ENCODE measurements at places on chromosomes 5 and 9.

- no peak for DNase-seq
Observed at GRCh38 chr5:168658394-168658793, 79.2 kb upstream of the PANK3 start.

DNA sequence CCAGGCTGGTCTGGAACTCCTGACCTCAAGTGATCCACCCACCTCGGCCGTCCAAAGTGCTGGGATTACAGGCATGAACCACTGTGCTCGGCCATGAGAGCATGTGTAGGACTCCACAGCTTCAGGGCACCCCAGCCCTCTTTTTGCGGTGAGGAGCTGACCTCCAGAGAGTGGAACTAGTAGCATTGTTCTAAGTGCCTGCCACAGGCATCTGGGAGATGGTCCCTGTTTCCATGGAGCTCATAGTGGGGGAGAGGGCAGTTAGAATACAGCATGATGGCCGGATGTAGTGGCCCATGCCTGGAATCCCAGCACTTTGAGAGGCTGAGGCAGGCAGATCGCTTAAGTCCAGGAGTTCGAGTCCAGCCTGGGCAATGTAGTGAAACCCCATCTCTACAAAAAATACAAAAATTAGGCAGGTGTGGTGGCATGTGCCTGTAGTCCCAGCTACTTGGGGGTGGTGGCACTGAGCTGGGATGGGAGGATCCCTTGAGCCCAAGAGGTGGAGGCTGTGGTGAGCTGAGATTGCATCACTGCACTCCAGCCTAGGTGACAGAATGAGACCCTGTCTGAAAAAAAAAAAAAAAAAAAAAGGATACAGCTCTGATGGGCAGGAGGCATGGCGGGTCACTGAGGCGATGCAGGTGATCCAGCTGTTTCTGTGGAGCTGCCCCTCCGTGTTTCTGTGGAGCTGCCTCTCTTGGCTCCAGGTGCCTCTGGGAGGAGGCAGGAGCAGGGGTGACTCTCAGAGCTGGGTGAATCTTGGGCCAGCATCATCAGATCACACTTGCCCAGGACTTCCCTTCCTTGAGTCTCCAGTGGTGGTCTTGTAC lies 4.2 kb downstream of the ASS1 start:
- DNase-seq, result no peak

GRCh38 chr5:112742424-112742823 lies 4.7 kb downstream of the APC start:
- no peak for DNase-seq

DNA sequence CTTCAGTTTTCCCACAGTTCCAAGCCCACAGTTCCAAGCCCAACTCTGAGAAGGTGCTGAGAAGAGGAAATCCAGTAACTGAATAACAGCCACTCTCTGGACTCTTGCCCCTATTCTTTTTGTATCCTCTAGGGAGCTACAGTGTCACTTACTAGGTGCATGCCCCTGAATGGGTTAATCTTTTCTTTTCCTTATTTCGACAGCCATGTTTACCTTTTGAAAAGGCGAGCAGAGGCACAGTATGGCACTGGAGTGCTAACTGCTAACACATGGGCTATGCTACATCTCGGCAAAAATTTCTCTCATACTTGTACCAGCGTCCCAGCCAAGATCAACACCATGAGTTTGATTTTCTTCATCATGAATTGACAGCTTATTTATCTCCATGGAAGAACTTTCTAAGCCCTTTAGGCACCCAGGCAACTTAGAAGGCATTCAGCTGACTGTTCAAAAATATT lies 222.6 kb downstream of the EBF1 start:
- DNase-seq, result no peak

GRCh38 chr9:93052791-93053540 lies 5.5 kb upstream of the SUSD3 start:
- DNase-seq, result no peak

DNA sequence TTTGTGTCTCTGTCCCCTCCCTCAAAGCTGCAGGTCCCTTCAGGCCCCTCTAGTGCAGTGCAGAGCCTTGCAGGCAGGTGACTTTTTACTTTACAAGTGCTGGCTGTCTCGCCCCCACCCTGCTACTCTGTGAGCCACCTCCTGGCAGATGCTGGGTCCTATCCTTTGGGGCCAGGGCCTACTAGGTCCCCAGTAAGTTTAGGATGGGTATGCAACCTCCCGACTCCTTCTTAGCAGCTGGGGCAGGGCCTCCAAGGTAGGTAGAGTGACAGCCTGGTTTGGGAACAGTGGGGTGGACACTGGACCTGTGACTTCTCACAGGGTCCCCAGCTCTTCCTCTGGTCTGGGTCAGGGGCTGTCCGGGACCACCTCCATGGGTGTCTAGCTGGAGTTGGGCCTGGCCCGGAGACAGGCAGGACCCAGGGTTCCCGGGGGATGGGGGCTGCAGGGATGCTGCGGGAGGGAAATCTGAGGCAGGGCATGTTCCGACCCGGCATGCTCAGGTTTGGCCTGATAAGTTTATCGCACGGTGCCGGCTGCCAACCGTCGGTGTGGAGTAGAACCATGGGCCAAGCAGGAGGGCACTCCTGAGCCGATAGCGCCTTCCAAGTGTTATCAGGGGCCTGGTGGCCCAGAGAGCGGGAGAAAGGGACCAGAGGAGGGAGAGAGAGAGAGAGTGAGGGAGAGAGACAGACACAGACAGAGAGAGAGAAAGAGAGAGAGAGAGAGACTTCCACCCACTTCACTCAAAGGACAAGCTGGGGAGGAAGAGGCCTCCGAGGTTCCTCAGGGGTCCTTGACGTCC lies 20.5 kb downstream of the GFI1B start:
- DNase-seq, result no peak

- no peak for DNase-seq
Observed at GRCh38 chr5:31855134-31856040, 216.5 kb downstream of the PDZD2 start.

- DNase-seq, result no peak
Observed at GRCh38 chr5:68315679-68316271, 100.2 kb downstream of the PIK3R1 start.

DNA sequence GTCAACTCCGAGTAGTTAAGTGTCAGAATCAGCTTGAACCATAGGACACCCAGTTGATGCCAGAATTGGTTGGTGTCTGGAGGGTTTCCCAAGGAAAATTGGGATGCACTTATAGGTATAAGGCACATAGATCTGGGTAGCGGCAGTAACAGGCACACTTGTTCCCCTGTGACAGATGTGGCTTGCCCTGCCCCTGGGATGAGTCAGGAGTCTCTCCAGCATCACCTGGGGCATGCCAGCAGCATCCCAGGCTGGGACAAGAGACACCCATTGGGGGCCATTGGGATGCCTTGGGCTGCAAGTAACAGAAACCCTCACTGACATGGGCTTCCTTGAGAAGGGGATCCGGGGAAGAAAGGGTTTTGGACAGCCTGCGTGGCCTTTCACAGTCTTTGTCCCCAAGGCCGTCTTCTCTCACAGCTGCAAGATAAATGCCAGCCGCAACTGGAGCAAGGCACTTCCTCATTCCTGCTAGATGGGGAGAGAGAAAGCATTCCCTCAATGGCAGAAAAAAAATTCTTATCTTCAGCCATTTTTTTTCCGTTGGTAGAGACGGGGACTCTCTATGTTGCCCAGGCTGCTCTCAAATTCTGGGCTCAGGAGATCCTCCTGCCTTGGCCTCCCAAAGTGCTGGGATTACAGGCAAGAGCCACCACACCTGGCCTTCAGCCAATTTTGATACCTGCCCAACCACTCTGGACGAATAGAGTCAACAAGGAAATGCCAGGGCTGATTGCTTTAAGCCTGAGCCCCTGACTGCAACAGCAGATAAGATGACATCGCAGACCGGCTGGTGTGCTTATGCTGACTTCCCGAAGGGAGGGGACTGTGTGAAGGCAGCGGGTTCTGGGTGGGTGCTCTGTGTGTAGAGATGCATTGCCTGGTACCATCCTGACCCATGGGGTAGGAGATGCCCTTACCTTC lies 13.3 kb upstream of the RNF130 start:
- DNase-seq, result no peak
